ENCODE measurements at places on chromosomes 6 and 20.

DNA sequence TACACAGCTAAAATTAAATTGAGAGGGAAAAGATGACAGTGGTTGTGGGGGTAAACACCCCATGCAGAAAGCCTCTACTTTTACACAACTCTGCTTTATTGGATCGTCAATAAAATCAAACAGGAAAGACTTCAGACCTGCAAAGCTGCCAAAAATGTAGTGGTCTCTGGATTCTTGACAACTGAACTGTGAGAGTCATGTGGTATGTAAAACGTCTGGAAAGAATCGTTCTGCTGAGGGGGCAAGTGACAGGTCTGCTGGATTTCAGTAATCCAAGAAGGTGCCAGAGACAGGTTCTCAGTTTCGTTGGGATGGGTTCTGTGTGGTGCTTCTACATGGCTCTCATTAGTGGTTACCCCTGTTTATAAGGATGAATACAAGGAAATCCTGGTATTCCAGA is 63.3 kb downstream of the TSPYL4 start:
- no peak for DNase-seq

- DNase-seq, result no peak
Measured at GRCh38 chr20:39338469-39339376, 376.6 kb downstream of the DHX35 start.

DNA sequence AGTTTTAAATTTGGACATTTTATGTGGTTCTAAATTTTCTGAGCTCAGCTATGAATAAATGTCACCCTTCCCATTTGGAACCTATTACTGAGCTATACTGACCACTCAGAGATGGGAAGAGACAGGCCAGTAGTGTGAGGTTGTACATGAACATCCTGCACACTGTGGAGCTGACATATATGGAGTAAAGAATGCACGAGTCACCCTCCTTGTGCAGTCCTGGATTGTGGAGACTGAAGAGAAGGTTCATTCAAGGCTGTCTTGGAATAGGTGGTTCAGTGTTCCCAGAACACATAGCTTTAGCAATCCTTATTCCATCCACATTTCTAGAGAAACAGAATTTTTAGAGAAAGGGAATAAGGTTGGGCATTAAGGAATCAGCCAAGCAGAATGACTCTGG is 50.3 kb upstream of the OGFRL1 start:
- DNase-seq, result no peak

GRCh38 chr20:58573986-58574385 is 58.8 kb upstream of the APCDD1L start:
- DNase-seq, result no peak

GRCh38 chr6:90271831-90272230 is 24.8 kb downstream of the BACH2 start:
- DNase-seq, result no peak

- DNase-seq, result no peak
Measured at GRCh38 chr6:119129148-119129967, 50.9 kb upstream of the FAM184A start.

DNA sequence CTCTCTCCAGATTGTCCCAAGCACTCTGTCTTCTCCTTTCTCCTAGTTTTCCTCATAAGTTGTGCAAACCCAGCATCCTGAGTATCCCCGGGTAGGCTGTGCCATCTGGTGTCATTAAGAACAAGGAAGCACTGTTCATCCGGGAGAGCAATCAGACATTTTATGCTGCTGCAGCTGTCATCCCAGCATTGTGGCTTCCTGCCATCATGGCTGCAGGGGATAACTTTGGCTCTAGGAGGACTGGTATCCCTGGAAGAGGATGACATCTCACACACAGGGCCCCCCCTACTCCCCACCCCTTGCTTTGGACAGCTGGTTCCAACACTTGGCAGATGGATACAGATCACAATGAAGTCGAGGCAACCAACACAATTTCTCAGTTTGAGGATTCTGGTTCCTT is 1195.1 kb upstream of the MAP3K7 start:
- no peak for DNase-seq
